Anterior cingulate cortex (tissue), 58 donors: ENCODE measurements at places on chromosomes 7 and 10.

DNA sequence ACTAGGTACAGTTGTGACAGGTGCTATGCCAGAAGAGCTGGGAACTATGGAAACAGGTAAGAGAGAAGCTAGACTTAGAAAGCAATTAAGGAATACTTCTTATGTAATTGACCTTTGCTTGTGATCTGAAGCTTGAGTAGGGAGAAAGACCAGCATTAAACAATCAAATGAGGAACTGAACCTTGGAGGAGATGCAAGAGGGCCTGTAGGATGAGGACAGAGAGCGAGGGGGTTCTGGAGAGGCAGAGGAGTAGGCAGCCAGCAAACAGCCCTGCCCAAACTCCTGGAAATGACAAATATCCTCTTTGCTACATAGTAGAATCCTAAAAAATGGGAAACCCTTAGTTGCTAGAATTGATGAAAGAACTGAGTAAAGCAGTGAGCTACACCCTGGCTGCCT is 41.6 kb upstream of the FAM204A start:
- no peak for DNase-seq

DNA sequence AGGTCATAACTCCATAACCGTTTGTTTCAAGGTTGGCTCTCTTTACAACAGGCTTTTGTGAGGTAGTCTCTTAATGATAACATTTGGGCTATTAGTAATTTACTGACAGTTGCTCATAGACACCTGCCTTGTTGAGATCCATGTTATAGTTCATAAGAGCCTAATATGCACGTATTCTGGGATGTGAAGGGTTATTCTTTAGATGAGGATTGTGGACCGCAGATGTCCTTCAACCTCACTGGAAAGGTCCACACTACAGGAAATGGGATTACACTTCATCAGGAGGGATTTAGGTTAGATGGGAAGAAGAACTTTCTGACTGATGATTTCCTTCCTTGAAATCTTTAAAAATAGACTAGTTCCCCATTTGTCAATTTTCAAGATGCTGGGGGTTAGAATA is 62.8 kb downstream of the SAMD9 start:
- DNase-seq: no peak

DNA sequence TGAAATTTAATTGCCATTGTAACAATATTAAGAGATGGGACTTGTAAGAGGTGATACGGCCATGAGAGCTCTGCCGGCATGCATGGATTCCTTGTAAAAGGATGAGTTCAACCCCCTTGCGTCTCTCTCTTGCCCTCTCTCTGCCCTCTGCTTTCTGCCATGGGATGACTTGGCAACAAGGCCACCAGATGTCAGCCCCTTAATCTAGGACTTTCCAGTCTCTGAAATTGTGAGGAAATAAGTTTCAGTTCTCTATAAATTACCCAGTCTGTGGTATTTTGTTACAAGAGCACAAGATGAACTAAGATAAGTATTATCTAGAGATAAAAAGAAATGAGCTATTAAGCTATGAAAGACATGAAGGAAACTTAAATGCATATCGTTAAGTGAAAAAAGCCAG is 145.7 kb upstream of the AHR start:
- no peak for DNase-seq

GRCh38 chr7:3436746-3437145 is 135.7 kb downstream of the SDK1 start:
- DNase-seq: no peak

DNA sequence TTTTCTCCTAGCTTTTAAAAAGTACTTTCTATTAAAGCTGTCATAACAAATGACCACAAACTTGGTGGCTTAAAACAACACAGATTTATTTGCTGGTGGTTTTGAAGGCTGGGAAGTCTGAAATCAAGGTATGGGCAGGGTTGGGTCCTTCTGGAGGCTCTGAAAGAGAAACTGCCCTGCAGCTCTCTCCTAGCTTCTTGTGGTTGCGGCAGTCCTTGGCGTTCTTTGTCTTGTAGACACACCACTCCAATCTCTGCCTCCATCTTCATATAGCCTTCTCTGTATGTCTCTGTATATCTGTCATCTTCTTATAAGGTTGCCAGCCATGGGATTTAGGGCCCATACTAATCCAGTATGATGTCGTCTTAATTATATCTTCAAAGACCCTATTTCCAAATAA is 79.4 kb upstream of the PRR15 start:
- no peak for DNase-seq

DNA sequence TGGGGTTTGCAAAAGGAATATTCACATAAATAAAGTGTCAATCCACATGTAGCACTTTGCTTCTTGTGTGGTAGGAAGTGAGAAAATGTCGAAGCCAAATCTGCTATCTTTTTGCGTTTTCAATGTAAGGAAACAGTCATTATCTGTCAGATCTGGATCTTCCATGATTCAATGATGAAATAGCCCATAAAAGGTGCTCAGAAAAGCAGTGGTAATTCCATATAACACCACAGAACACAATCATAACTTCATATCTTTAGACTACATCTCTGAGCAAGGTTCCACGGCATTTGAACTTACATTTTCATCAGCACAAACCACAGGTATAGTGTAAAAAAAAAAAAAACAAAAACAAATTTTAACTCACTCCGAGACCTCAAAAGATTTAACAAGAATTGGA is 39.9 kb upstream of the EGR2 start:
- DNase-seq: no peak

- DNase-seq: no peak
These were observed 683.2 kb downstream of the LRMDA start for GRCh38 chr10:76114581-76115001.

GRCh38 chr7:126223729-126224128 is 1029.0 kb downstream of the GRM8 start:
- DNase-seq: no peak

DNA sequence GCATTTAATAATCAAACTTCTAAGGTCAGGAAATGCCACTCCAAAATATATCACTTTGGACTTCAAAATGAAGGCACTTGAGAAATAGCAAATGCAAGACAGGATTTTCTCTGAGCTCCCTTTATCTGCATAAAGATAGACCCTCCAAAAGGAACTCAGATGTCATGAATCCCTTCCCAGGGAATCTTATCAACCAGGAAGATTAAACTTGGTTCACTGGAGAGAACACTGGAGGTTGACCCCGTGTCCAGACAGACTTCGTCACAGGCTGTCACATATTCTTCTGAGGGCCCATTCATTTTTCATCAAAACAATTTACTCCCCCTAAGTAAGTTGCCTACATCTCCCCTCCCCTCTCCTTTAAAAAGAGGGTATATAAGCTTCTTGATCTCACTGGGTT is 21.2 kb downstream of the IFIT3 start:
- DNase-seq: no peak

DNA sequence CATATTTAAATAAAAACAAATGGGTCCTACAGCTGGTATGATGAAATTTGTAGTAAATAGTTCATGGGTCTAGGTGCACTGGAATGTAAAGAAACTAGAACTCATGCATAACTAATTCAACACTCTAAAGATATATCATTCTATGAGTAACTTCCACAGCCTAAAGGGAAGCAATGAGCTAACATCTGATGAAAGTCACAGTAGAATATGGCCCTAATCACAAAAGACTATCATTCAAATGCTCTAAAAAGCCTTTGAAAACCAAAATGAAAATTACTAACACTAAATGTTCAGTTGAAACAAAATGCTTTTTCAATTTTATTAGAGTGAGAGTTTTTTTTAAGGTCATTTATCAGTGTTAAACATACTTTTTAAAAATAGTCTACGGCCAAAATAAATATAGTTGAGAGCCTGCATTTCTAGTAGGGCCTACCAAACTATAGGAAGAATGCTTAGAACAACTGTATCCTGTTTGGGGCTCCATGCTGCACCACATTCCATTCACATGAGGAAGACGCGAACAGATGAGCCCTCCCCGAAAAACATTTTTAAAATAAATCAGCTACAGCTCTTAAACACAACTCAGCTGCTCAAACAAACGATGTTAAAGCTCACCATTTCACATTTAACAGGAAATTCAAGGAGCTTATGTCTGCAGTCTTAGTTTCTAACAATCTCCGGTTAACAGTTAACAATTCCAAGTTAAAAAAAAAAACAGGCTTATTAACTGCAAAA is 134.5 kb downstream of the NRBF2 start:
- DNase-seq: no peak

DNA sequence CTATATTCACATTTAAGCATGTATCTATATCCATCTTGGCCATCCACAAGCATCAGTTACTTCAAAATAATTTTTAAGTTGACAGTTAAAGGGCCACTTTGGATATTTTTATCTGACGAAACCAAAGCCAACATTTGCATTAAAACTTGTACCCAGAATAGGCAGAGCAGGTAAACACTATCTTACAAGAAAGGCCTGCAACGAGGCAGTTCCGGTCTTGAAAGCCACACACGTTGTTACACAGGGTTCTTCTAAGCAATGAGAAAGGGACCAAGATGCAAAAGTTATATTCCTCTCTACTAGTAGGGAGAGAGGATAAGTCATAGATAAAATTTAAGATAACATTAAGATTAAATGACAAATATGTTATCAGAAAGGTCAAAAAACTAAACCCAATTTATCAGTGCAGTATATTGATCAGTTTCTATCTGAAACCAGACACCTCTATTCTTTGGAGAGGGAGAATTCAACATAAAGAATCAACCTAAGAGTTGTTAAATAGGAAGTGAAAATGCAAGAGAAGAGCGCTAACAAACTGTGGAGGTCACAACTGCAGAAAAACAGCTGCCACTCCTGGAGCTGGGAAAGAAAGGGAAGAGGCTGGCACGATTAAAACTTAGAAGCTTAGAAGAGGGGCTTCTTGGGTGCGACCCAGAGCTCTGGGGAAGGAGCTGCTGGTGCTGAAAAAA is 701.3 kb downstream of the TNS3 start:
- DNase-seq: no peak

DNA sequence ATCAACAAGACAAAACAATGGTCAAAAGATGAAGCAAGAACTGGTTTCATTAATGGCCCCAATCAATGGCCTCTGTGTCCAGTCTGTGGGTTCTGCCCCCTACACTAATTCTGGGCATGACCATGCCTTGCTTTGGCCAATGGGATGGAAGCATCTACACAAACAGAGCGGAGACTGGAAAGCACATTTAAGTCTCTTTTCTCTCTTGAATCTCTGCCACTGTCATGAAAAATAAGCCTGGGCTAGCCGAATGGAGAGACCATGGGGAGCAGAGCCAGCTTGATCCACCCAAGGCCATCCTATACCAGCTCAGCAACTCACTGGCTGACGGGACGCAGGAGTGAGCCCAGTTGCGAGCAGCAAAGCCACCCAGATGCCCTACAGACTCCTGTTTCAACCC is 30.9 kb downstream of the ANKRD16 start:
- peak; percentile 50 for DNase-seq

GRCh38 chr10:133534417-133534816 is 7.3 kb downstream of the CYP2E1 start:
- DNase-seq: no peak

DNA sequence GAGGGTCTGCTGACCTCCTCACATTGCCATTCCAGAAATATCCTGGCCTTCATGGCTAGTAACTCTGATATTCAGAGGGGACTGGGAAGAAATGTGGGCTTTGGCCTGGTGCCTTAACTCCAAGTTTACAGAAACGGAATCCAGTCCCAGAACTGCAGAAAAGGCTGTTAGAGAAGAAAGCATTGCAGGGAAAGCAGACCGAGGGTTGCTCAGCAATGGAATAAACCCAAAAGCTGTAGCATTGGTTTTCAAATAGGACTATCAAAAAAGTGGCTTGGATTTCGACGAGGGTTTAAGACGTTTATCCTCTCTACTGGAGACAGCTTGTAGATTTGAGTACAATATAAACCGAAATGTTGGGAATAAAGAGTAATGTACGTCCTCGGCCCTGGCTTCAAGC is 425.8 kb upstream of the FOXK1 start:
- DNase-seq: no peak

DNA sequence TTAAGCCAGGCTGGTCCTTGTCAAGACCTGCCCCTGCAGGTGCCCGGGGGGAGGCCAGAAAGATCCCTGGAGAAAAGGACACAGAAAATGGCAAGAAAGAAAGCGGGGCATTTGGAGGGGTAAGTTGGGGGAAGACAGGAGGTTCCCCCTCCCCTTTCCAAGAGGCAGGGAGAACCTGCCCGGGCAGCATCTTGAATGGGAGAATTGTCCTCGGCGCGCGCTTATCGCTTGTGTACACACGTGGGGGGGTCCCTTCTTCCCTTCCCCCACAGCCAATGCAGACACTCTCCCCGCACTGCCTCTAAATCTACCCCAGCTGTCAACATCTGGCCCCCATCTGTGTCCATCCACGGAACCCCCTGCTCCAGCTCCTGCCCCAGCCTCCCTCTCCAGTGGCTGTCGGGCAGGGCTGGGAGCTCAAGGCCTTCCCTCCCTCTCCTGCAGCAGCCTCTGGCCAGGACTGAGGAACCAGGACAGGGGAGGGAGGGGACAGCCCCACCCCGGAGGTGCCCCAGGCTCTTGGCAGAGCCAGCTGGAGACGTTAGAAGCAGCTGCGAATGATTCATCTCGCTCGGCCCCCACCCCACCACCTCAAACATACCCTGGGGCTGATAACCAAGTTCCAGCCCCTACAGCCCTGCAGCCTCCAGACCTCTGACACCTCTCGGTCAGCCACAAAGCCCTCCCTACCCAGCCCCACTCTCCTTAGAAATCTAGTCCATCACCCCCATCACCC is 25.3 kb downstream of the EPHB4 start:
- no peak for DNase-seq

DNA sequence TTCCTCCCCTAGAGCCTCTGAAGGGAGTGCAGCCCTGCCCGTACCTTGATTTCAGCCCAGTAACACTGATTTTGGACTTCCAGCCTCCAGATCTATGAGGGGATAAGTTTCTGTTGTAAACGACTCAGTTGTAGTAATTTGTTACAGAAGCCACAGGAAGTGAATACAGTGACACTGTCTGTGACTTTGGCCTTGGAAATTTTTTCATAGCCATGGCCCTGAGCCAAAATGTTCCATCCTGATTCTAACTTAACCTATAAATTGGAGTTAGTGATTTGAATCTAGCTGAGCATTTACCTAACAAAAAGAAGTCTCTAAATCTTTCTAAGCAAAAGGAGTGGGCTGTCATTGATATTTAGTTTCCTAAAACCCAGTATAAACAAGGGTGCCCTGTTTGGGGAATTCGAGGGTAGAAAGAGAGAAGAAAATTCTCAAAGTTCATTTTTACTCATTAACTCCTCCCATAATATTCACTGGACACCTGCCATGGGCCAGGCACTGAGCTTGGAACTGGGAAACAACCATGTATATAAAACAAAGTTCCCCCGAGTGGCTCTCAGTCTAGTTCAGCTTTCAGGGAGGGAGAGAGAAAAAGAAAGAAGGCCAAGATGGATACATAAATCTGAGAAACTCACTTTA is 162.3 kb downstream of the SKIDA1 start:
- no peak for DNase-seq

GRCh38 chr7:107560898-107561516 is 2.7 kb downstream of the COG5 start:
- DNase-seq: no peak

- no peak for DNase-seq
These were observed 690.4 kb upstream of the NRP1 start for GRCh38 chr10:34024693-34025425.

GRCh38 chr10:96687317-96688012 is 32.8 kb downstream of the PIK3AP1 start:
- DNase-seq: no peak
